ENCODE measurements at places on chromosomes 7 and 10.

- DNase-seq = no peak
These were observed 30.3 kb downstream of the SKIDA1 start for GRCh38 chr10:21495002-21495751.

- no peak for DNase-seq
These were observed 25.0 kb upstream of the TAX1BP1 start for GRCh38 chr7:27714831-27715444.

DNA sequence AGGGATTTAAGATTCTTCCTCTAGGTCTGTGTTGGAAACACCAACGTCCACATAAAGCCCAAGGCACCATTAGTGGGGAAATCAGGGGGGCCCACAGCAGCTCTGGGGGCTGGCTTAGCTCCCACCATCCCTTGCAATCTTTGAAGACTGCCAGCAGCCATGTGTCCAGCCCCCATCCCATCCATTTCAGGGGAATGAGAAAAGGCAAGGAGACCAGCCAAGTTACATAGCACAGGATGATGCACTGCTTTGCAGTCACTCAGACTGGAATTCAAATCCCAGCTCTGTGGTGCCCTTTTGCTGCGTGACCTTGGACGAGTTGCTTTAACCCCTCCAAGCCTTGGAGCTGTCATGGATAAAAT, 108.9 kb upstream of the ZMIZ1 start:
- DNase-seq = no peak

DNA sequence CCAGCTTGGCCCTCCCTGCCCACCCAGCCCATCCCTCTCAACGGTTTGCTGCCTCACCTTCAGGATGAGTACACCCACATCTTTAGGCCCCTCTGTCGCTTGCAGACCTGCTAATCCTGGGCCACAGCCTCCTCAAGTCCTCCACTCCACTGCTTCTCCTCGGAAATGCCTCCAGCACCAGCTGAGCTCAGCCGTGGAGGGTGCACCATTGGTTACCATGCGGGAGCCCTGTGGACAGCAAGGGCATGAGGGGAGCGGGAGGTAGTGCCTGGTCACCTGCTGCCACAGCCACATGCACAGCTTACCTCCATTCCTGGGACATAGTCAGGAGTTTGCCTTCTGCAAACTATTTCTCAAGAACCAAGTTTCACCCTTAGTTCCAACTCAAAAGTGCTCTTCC, 286.3 kb upstream of the ZMIZ1 start:
- no peak for DNase-seq

DNA sequence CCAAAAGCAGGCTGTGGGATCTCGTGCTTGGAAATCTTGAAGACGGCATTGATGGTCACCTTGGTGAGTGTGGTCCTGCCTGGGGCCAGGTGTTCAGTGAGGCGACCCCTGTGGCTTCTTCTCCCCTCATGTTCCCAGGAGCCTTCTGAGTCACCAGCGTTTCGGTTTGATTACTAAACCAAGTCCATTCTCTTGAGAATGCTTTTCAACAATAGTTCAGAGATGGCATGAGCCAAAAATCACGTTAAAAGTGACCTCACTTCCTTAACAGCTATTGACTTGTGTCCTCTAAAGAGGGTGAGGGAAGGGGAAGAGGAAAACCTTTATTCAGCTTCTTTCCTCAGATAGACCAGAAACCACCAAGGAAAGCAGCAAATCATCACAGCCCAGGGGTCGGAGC, 315.2 kb downstream of the GATA3 start:
- DNase-seq = no peak

DNA sequence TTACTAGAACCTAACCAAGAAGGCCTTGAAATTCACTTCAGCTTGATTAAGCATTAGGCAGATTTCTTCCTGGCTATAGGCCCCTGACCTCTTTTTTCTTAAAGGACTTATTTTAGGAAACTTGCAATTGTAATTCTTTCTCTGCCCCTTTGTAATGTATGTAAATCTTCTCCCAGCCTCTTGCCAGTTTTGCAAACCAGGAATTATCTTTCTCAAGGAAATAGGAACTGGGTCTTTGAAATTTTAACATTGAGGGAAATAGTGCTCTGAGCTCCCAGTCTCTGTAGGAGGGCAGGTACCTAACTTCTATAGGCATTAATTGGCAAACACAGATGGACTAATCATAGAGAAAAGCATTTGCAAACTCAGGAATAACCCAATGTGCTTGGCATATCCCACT, 342.7 kb downstream of the THSD7A start:
- no peak for DNase-seq

GRCh38 chr7:101428093-101428866, 65.6 kb downstream of the COL26A1 start:
- DNase-seq = no peak

DNA sequence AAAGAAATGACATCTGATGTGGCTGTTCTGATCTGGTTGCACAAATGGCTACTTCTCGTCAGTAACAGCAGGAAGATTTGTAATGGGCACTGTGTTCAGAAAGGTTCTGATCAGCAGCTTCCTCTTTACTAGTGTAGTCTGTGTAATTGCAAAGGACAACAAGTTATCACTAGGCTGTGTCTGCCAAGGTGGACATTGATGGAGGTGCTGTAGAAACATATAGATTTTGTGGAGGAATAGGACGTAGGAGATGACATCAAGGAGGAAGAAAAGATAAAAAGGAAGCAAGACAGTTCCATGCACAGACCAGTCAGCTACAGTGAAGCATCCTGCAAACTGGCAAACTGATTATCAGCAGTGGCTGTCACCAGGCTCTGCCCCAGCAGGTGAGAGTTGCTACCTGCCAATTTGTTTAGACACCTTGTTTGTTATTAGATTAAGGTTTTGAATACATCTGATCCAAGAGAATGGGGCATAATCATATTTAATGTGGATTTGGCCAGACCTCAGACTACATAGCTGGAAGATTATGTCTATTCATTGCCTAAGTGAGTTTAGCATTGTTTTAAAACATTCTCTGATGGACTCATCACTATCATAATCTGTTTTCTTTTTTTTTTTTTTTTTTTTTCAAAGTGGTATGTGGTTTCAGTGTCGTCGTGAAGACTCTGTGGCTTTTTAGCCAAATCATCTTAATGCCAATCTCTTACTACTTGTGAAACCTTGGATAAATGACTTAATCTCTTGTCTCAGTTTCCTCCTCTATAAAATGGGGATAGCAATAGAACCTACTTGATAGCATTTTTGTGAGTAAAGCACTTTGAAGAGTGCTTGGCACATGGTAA, 417.9 kb upstream of the LRGUK start:
- no peak for DNase-seq

- no peak for DNase-seq
These were observed 129.9 kb upstream of the CDCA7L start for GRCh38 chr7:22075561-22075960.

GRCh38 chr7:142557971-142558582, 191.2 kb upstream of the PRSS1 start:
- no peak for DNase-seq

- no peak for DNase-seq
These were observed 45.4 kb upstream of the MBL2 start for GRCh38 chr10:52818019-52818418.

DNA sequence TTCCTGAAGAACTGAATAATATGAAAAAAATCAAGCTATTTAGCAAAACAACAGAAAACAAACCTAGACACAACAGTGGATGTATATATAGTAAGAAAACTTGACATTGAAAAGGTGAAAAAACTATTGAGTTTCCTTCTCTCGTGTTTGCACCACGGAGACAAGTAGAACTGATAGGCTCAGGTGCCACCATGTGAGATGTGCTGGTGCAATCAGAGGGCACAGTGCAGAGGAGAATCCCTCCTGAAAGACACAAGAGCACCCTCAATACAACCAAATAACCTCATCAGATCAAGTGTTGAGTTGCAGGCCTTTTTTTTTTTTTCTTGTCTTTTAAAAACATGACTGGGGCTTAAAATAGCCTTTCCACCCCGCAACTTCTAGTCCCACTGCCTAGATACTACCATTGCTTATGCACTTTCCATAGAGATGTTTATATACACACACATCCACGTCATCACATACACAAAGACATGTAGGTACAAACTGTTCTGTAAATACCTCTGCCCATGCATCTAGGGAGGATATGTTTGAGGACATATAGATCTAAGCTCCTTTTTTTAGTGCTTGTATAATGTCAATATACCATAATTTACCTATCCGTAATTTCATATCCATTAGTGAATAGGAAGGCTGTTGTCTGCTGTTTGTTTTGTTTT, 54.1 kb downstream of the UBE2H start:
- DNase-seq = no peak

DNA sequence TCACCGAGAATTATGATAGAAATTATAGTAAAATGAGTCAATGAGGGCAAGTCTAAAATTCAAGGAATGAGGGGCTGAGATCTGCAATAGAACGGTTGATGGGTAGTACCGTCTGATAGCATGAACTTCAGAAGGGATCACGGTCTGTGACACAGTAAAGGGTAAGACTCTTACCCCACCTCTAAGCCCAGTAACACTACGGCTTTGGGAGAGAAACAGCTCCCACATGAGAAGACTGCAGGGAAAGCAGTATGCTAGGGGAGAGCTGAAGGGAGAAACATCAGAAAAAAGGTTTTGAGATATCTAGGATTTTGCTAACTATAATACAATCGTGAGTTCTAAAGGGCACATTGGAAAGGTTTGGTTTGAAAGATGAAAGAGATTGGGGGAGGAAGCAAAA, 12.8 kb upstream of the AKAP9 start:
- no peak for DNase-seq

Data from stimulated activated CD8-positive, alpha-beta memory T cell treated with anti-CD3 and anti-CD28 coated beads, Interleukin-2, amount 100 ng/mL, for 1 hour (primary cell).